Activated naive CD4-positive, alpha-beta T cell treated with anti-CD3 and anti-CD28 coated beads, Interleukin-2, amount 10 ng/mL, durations not matched to agents 7 days and 5 days (primary cell): ENCODE measurements at places on chromosomes 5 and 9.

DNA sequence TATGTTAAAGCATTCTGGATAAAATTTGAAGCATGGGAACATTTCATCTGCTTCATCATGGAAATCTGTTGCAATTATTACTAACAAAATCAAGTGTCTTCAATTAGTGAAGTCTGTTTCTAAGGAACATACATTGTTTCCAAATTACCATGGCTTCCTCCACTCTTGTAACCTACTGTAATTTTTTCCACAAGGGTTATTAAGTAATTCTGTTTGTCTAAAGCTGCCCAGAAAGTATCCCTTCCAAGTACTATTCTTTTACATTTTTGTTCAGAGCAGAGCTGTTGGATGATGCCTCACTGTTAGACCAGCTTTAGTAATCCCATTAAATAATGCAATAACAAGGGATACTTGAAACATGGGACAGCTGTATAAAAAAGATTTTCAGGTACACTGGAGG lies 483.5 kb upstream of the CD180 start:
- no peak for DNase-seq

- DNase-seq: no peak
These were observed 11.2 kb downstream of the CCNI2 start for GRCh38 chr5:132758451-132758850.

- DNase-seq: no peak
These were observed 65.5 kb upstream of the POU4F3 start for GRCh38 chr5:146273109-146273508.

DNA sequence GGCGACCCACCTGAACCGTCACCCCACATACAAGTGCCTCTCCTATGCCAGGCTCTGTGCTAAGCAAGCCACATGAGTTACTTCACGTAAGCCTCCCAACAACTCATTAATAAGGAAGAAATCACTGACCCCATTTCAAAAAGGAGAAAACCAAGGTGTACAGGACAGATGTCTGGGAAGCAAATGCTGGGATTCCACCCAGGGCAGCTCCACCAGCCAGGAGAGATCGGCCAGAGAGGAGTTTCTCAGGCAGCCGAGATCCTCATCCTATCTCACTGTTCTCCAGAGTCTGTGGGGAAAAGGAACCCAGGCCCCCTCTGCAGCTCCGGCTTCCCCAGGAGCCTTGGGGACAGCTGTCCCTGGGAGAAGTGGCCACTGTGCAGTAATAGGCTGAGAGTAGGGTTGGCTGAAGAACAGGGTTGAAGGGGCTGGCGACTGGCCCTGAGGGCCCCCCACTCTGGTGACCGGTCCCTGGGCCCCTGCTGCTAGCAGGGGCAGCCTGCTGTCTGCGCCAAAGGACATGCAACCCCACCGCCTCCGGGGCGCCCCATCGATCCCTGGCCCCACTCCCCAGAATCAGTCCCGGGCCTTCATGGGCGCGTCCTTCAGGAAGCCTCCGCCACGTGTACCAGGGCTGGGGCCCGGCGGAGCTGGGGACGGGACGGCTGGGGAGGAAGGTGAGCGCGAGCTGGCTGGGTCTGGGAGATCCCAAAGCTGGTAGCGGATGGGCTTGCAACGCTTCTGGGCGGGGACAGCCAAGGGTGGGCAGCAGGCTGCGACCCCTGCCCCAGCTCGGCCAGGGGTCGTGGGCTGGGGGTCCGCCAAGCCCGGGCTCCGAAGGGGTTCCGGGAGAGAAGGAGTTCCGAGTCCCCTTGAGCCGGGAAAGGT lies 44.1 kb upstream of the STXBP1 start:
- DNase-seq: peak; percentile 39

DNA sequence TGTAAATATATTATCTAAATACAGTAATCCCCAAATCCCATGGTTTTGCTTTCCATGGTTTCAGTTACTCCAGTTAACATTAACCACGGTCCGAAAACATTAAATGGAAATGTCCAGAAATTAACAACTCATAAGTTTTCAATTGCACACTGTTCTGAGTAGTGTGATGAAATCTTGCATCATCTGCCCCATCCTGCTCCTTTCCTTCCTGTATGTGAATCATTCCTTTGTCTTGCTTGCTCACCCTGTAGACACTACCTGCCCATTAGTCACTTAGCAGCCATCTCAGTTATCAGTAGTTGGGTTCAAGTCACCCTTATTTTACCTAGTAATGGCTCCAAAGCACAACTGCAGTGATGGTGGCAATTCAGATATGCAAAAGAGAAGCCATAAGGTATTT lies 1568.5 kb upstream of the WWC1 start:
- no peak for DNase-seq

DNA sequence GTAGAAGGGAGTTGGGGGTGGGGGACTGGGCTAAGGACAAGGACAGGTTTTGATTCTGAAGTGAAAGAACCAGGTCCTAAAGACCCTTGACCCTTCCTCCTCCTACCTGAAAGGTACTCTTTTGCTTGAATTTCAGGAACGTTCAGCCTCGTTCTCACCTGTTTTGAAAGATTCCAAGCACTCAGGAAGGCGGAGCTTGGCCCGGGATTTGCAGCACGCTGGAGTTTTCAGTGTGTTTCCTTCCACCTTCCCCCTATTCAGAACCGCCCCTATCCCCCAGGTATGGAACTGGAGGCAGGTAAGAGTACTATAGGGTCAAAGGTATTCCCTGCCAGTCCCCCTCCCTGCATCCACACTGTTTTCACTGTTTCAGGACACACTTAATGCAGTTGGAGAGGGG lies 7.1 kb downstream of the EGR1 start:
- no peak for DNase-seq

DNA sequence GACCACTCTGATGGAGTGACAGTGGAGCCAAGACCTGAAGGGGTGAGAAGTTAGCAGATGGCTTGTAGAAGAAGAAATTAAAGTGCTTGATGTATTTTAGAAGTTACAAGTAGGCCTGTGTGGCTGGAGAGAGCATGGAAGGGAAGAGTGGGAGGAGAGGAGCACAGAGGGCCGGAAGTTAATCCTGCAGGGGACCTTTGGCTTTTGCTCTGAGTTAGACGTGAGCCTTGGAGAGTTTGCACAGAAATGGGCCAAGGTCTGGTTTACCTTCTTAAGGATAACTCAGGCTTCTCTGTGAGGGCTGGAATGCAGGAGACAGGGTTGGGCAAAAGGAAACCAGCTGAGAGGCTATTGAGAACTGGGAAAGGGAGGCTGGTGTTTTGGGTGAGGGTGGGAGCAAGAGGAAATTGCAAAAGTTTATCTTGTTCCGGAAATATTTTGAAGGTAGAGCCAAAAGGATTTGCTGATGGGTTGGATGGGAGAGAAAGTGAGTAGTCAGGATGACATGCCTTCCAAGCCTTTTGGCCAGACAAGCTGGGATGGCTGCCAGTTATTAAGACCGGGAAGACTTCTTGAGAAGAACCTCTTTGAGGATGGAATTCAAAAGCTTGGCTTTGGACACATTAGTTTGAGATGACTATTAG lies 17.5 kb upstream of the F2RL1 start:
- DNase-seq: no peak

DNA sequence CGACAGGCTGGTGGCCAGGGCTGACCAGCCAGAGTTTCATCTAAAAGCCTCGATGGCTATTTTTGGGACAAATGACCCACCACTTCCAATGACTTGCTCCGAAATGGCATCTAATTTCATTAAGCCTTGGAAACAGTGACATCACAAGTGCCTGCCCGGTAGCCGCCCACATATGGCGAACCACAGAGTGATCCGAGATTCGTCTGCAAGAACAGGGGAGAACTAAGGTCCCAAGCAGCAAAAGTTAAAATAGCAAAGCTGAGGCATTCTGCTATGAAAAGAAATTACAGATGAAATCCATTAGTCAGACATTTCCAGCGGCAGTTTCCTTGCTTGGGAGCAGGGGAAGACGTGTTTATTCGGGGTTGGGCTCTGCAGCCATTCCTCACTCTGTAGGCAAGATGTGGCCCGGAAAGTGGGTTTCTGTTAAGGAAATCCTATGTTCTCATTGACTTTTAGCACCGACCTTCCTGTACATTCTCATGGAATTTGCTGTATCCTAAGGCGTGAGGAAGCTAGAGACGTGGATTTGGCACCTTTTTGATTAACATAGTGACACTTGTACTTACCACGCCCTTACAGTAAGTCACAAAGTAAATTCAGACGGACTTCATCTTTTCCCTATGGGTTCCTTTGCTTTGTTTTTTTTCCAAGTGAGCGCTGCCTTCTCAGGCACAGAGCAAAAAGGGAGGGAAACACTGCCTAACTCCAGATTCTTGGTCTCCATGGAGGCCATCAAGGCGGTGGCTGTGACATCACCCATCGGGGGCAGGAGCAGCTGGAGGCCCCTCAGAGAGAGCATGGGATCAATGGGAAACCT lies 45.1 kb downstream of the ERGIC1 start:
- DNase-seq: no peak

- DNase-seq: no peak
These were observed 206.2 kb upstream of the EFNA5 start for GRCh38 chr5:107876906-107877305.

- no peak for DNase-seq
These were observed 9.8 kb downstream of the NHP2 start for GRCh38 chr5:178143901-178144300.

GRCh38 chr5:152811988-152812387 lies 406.9 kb upstream of the NMUR2 start:
- no peak for DNase-seq

DNA sequence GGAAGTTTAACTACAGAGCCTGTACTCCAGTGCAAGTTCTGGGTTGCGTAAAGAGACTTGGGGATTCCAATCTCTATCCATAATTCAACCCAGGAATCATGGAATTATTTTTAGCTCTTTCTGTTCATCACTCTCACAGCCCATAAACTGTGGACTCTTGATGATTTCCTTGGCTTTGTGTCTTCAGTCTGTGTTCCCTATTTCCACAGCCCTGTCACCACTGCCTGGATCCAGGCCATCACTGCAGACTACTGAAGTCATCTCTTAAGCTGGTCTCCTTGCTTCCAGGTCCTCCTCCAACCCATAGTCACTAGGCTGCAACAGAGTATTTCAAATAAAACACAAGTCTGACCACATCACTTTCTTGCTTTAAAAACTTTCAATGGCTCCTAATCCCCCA lies 211.7 kb downstream of the PLK2 start:
- DNase-seq: no peak

DNA sequence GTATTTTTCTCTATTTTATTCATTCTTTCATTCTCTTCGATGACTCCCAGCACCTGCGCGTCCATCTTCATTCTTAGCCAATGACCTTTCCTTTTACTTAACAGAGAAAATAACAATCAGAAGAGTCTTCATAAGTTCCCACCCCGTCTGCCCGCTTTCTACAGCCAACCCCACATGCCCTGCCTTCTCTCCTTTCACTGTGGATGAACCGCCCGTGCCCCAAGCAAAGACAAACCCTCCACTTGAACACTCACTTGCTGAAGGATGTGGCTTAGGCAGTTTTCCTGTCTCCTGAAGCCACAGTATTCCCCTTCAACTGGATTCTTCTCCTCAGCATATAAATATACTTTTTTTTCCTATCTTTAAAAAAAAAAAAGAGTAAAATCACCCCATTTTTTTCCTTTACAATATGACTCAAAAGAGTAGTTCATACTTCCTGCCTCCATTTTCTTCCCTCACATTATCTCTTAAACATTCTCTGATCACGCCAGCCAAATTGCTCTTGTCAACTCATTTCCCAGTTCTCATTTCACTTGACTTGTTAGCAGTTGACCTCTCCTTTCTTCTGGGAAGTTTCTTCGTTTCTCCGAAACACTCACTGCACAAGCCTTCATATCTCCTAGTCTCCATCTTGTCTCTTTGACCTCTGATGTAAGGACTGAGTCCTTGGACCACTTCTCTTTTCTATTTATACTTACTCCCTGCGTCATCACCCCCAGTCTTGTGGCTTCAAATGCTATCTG lies 11.1 kb downstream of the NIPSNAP3B start:
- no peak for DNase-seq

GRCh38 chr5:9165546-9165945 lies 380.3 kb downstream of the SEMA5A start:
- DNase-seq: no peak

- DNase-seq: no peak
These were observed 35.5 kb downstream of the NTNG2 start for GRCh38 chr9:132197315-132197714.

GRCh38 chr5:64788156-64788555 lies 19.4 kb downstream of the CWC27 start:
- DNase-seq: no peak
